ENCODE measurements at places on chromosomes 1 and 21.
A peak's percentile ranks its signal among the peaks of the same experiment; 100 is the strongest.

DNA sequence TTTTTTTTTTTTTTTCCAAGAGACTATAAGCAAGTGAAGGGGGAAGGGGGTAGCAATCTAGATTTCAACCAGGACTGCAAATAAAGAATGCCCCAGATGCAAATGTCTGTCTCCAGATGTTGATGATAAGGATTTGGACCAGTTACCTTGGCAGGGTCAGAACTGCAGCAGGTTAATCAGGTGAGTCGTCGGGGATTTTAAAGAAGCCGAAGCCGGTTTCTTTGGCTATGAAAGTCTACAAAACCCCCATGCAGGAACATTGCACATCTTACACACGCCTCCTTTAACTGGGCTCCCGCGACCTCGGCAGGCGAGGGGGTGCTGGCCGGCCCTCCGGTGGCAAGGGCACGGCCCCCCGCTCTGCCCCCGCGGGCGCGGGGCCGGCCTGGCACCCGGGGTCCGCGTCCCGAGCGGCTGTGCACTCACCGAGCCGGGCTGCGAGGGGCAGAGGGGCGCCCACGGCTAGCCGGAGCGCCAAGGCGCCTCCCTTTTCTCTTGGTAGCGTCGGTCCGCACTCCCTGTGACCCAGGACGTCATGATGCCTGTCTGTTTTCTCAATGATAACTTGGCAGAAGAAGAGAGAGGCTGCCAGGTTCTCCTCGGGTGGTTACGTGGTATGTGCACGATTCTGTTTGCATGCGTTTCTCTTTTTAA, 366.3 kb upstream of the ESRRG start:
- no peak for DNase-seq

DNA sequence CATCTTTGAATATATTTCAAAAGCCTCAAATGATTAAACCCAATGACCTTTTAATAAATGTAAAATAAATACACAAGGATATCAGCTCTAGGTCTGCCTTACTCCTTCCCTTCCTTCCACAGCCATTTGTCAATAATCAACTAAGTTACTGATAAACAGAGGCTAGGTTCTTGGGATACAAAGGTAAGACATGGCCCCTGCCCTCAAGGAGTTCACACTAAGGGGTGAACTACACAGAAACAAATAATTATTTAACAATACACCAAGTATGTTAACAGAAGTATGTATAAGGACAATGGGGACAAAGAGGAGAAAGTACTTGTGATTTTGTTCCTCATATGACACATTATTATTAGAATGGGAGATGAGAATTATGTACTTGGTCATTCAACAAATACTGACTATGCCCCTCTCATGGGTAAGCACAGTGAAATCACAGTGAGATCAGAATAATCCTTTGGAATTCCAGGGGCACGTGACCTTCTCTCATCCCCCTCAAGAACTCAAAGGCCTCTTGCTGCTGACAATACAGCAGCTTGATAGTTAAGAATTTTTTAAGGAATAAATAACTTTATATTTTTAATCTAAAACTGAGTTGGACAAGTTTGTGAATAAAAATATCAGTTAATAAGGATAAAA, 40.2 kb downstream of the ATP1B1 start:
- DNase-seq = no peak

- no peak for DNase-seq
Observed at GRCh38 chr1:247419336-247419735, 3.4 kb downstream of the NLRP3 start.

DNA sequence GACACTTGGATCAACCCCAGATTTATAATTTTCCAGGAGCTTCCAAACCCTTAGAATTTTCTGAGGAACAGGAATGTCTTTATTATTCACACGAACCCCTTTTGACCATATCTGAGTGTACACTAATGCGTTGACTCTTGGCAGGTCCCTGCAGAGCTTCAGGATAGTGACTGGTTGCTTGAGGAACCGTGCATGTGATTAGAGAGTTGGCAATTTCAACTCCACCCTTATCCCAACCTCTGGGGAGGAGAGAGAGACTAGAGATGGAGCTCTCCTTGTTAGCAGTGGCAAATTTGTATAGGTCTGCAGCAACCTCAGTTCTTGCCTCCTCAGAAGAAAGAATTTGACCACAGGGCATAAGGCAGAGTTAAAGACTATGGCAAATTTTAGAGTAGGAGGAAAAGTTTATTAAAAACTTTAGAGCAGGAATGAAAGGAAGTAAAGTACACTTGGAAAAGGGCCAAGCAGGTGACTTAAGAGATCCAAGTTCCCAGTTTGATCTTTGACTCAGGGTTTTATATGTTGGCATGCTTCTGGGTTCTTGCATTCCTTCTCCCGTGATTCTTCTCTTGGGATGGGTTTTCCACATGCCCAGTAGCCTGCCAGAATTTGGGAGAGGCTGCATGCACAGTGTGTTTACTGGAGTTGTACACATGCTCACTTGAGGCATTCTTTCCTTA, 93.8 kb upstream of the ETV3 start:
- DNase-seq = no peak

DNA sequence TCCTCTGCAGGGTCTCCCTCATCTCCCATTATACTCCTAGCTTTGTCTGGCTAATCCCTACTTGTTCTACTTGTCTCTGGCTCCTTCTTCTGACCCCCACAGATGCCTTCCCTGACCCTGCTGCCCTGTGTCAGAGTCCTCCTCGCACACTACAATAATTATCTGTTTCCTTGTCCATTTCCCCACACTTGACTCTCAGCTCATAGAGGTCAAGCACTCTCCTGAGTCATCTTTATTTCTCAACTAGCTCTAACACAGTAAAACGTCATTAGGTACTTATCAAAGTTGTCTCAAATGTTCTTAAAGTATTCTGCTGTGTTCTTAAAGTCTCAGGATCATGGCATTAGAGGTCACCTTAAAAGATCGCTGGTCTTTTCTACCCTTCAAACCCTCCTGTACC, 47.1 kb downstream of the C8A start:
- no peak for DNase-seq

GRCh38 chr21:42021371-42022090, 11.4 kb upstream of the ZBTB21 start:
- DNase-seq = no peak

DNA sequence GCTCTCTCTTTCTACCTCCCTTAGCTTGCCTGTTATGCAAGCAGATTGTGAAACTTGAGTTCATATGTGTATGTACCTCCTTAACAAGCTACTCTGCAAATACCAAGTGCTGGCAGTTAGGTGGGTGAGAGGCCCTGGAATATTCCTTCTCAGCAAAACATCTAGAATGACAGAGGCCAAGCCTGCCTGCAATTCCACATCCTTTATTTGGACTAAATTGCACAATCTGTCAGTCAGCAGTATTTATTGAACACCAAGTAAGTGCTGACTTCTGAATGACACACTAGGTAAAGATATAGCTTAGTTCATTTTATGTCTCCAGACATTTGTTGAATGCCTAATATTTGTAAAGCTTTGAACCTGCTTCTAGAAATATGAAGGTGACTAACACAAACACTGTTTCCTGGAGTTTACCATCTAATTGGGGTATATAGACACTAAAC, 87.5 kb downstream of the RGL1 start:
- DNase-seq = no peak

- no peak for DNase-seq
Observed at GRCh38 chr1:20601129-20601825, 12.4 kb downstream of the CDA start.

GRCh38 chr1:235339746-235340145, 11.4 kb downstream of the GGPS1 start:
- no peak for DNase-seq

DNA sequence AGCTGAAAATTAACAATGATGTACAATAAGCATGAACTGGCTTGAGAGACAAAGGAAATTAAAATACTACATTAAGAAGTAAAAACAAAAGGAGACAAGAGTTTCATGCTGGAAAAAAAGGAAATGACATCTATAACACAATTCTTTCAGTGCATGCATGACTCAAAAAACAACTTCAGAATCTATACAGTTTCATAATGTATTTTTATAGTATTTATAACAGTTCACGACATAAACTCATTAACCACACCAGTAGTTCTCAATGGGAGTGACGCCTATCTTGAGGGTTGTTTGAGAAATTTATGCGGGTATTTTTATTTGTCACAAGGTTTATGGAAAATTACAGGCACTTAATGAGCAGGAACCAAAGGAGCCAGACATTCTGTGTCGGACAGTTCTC, 168.5 kb downstream of the SMYD3 start:
- no peak for DNase-seq

DNA sequence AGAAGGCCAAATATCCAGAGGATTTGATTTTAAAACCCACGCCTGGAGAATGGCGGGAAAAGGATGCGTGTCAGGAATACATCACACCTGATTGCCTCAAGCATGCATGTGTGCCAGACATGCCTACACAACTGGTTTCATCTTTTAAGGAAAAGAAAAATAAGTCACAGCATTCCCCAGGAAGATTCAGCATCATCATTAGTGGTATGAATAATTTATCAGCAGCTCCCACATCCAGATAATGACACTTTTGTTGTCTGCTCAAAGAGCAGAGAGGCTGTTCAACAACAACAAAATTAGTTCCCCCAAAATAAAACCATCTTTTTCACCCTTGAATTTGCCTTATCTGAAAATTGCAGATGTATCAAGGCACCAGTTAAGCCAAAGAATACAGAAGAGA, 328.6 kb upstream of the C1orf87 start:
- no peak for DNase-seq

DNA sequence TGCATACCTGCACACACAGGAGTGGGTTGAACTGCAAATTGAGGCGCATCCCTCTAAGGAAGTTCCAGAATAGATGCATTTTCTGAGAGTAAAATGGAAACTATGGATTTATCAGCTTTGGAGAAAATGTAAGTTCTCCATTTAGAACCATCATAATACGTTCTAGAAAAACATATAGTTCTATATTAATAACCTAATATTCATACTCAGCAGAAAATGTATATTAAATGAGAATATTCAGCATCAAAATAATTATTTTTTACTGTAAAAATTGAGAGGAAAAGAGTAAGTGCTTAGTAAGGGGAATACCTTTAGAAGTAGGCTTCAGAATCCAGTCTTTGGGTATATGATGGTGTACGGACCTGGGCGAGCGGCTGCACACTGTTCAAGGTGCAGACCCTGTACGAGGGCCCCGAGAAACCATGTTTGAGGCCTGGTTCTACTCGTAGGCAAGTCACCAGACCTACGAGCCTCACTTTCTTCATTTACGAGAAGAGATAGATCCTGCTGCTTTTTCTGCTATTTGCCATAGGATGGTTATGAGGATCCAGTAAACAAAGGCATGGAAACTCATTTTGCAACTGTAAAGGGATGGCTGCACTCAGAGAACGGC, 6.8 kb downstream of the CD247 start:
- DNase-seq = no peak

- no peak for DNase-seq
Observed at GRCh38 chr1:198943484-198944187, 304.8 kb downstream of the PTPRC start.

DNA sequence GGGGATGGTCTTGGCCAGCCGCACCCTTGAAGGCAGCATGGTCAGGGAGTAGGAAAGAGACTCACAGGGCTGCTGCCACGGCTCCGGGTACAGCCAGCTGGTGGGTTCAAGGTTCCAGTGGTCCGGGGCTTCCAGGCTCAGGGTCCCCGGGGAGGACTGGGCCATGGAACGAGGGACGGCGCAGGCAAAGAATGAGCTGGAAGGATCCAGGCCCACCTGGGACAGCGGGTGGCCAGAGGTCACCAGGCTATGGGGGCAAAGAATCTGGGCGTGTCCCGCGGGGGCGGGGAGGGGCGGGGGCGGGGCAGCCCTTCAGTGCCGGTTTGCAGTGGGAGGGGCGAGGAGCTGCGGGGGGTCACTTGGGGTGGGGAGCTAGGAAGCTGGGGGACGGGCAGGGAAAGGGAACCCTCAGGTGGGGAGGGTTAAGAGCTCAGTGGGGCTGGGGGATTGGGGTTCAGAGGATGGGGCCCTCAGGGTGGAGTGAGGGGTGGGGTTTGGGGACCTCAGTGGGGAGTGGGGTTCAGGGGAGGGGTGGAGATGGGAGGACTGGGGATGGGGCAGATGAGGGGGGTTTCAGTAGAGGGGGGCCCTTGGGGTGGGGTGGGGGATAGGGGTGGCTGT, at the start of gene DNMT3L:
Gene DNMT3L, minus strand, starts transcription at position 223 of the 621 bp plus-strand sequence. CDS start 638 bp downstream, outside the sequence.
- DNase-seq = no peak

DNA sequence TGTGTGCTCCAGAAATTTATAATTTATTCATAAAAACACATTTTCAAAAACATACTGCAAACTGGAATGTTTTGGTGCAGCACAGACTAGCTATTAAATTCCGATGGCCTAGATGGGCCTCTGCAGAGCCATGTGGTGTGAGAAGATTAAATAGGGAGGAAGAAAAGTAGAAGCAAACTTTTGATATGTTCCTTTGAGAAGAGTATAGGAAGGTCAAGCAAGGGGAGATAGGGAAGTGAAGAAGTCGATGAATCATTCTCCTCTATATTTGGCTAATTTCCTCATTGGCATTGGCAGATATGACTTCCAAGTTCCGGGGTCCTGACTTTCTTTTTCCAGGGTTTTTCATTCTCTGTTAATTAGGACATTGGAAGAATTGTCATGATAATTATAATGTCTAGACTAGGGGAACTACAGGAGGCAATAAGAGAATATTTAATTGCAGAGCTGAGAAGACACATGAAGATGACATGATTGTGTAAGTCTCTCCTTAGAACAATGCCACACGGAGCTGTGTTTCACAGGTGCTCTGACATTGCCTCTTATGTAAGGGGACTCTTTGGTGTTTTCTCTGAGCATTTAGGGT, 19.3 kb upstream of the ZNF326 start:
- DNase-seq = no peak

DNA sequence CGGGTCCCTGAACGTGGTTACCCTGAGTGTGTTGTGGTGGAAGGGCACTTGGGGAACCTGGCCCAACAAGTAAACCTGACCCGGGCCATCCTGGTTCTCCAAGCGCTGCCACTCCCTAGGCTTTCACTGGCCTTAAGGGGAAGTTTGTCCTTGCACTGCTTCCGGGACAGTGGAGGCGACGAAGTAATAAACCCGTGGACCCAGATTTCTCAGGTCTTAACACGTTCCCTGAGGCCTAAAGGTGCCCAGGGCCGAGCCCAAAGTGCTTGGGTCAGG, 261 bp upstream of the CCDC24 start:
- DNase-seq = no peak

- DNase-seq = no peak
Observed at GRCh38 chr1:201761178-201761577, 67.8 kb upstream of the IPO9 start.

GRCh38 chr1:192151176-192151575, 7.1 kb upstream of the RGS18 start:
- no peak for DNase-seq

DNA sequence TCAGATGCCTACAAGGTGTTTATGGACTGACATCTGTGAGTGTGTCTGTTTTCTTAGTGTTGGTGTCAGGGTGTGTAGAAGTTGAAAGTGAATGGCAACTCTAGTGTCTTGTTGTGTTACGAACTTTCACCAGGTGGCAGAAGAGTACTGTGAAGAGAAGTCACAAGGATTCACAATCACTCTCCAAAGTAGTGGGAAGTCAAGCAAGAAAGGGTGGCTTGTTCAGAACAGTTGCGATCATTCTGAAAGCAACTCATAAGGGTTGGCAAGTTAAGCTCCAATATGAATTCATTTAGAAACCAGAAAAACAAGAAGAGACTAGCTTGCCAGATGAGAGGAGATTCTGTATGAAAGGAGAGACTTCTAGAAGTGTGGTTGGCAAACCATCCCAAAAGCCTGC, 86.1 kb downstream of the FASLG start:
- DNase-seq = peak; percentile 33
